Tibial artery (tissue), 4 donors: ENCODE measurements at places on chromosomes 7 and 10.

GRCh38 chr7:17580141-17580540 lies 281.7 kb downstream of the AHR start:
- DNase-seq, result no peak

GRCh38 chr7:106318482-106318881 lies 33.7 kb upstream of the NAMPT start:
- DNase-seq, result no peak

- no peak for DNase-seq
These were observed 9.1 kb downstream of the WIPF3 start for GRCh38 chr7:29815181-29816105.

DNA sequence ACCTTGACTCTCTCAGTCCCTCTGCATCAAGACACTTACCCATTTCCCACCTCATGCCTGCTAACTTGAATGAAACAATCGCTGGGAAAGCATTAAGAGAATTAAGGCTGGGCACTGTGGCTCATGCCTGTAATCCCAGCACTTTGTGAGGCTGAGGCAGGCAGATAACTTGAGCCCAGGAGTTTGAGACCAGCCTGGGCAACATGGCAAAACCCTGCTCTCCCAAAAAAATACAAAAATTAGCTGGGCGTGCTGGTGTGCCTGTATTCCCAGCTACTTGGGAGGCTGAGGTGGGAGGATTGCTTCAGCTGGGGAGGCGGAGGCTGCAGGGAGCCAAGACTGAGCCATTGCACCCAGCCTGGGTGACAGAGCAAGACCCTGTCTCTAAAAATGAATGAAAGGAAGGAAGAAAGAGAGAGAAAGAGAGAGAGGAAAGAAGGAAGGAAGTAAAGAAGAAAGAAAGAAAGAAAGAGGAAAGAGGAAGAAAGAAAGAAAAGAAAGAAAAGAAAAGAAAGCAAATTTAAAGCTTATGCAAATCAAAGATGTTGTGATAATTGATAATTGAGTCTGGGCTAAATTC lies 646 bp downstream of the SERPINE1 start:
- no peak for DNase-seq

DNA sequence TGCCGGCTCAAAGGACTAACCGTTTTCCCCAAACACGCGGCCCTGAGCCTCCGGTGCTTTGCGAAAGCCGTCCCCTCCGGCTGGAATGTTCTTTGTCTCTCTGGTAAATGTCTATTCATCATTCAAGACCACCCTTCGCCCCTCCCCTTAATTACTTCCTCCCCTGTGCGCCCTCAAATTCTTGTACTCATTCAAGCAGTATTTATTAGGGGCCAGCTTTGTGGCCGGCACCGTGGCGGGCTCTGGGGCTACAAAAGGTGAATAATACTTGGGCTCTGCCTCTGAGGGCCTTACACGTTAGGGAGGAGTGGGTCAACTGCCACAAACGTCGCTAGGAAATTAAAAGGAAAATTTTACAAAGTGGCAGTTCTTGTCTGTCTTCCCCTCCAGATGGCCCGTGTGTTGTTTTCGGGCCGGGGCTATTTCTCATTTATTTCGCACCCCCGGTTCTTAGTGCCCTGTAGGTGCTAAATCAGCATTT lies 1.5 kb upstream of the MEST start:
- no peak for DNase-seq
